Mammary microvascular endothelial cell (primary cell): ENCODE measurements at places on chromosomes 16 and 17. TPM values are rescaled to one million over a fixed set of nuclear protein-coding genes. Genes with fewer than 3 reads are reported as not detected.

The GPR142 gene
- not detected in 2 replicates for total RNA-seq

The TBC1D3C gene
- total RNA-seq: 0.13 and 0.20 TPM in 2 replicates

The TAT gene
- not detected in 2 replicates for total RNA-seq

The KRTAP2-2 gene
- not detected in 2 replicates for total RNA-seq

The PLXDC1 gene
- total RNA-seq: not detected in 2 replicates

The MEIOB gene
- not detected in 2 replicates for total RNA-seq

The DRC7 gene
- not detected in 2 replicates for total RNA-seq
